Vagina (tissue), 2 donors: ENCODE measurements at places on chromosomes 4 and X. TPM values are rescaled to one million over a fixed set of nuclear protein-coding genes. Genes with fewer than 3 reads are reported as not detected.

GRCh38 chr4:40317916-40318658, 17.0 kb upstream of the CHRNA9 start:
- H3K36me3 ChIP-seq, result no peaks in the 10 kb centered on the region
- H3K27ac ChIP-seq, result no peak overlapping the region
- no peak overlapping the region for H3K4me3 ChIP-seq
- H3K27me3 ChIP-seq, result no peaks in the 10 kb centered on the region

Gene H2BW2
- total RNA-seq, result not detected

- H3K4me3 ChIP-seq, result no peak overlapping the region
- no peak for DNase-seq
- H3K27me3 ChIP-seq, result no peaks in the 10 kb centered on the region
- no peak overlapping the region for H3K27ac ChIP-seq
Measured at GRCh38 chrX:150357790-150358189, 5.3 kb upstream of the MAMLD1 start.

- no peak for DNase-seq
- no peaks in the 10 kb centered on the region for H3K27me3 ChIP-seq
- H3K4me3 ChIP-seq, result no peak overlapping the region
- no peak overlapping the region for H3K27ac ChIP-seq
Measured at GRCh38 chr4:60617731-60618130, 582.4 kb upstream of the ADGRL3 start.

DNA sequence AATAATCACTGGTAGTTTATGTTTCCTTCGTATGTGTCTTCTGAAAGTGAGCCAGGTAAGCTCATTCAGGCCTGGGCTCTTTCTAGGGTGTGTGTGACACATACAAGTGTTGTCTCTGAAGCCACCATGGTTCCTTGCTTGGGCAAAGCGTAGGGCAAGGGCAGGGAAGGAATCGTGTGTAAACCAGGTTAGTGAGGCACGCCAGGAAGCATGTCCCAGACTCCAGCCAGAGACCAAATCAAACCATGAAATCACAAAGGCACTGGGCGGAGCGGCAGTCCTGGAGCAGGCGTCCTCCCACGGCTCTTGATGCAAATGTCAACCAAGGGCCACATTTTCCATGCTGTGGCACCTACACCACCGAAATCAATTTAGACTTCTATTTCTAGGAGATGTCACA, 67.0 kb downstream of the NYX start:
- DNase-seq, result no peak
- H3K4me3 ChIP-seq, result no peak overlapping the region
- no peaks in the 10 kb centered on the region for H3K36me3 ChIP-seq
- no peaks in the 10 kb centered on the region for H3K27me3 ChIP-seq

- H3K27ac ChIP-seq, result no peak overlapping the region
- H3K27me3 ChIP-seq, result no peaks in the 10 kb centered on the region
- no peak for DNase-seq
- no peaks in the 10 kb centered on the region for H3K36me3 ChIP-seq
Measured at GRCh38 chr4:126954537-126955291, 678.0 kb upstream of the INTU start.
